Activated CD8-positive, alpha-beta memory T cell treated with anti-CD3 and anti-CD28 coated beads for 1 hour (primary cell): ENCODE measurements at places on chromosomes 2 and 18.

GRCh38 chr2:71256421-71256820, 29.5 kb upstream of the PAIP2B start:
- no peak for DNase-seq

DNA sequence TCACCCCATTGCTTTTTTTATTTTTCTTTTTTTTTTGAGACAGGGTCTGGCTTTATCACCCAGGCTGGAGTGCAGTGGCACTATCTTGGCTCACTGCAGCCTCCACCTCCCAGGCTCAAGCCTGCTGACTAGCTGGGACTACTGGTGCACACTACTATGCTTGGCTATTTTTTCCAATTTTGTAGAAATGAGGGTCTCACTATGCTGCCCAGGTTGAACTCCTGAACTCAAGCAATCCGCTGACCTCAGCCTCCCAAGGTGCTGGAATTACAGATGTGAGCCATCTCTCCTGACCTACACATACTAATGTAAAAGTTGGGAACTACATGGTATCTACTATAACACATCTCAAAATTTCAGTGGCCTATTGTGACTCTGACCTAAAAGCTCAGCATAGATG, 101.2 kb downstream of the FMNL2 start:
- no peak for DNase-seq

DNA sequence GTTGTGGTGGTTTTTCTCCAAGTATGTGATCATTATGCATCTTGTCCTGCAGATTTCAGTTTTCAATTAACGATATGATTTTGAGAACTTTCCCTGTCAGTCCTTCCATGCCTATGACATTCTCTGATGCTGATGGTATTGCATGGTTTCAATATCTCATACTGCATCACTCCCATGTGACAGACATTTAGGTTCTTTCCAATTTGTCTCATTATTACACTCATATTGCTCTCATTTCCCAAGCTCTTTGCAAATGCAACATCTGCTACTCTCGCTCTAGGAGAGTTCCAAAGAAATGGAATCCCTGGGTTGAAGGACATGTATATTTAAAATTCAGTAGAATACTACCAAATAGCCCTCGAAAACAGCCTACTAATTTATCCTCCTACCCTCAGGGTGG, 125.5 kb downstream of the MARCHF4 start:
- no peak for DNase-seq

DNA sequence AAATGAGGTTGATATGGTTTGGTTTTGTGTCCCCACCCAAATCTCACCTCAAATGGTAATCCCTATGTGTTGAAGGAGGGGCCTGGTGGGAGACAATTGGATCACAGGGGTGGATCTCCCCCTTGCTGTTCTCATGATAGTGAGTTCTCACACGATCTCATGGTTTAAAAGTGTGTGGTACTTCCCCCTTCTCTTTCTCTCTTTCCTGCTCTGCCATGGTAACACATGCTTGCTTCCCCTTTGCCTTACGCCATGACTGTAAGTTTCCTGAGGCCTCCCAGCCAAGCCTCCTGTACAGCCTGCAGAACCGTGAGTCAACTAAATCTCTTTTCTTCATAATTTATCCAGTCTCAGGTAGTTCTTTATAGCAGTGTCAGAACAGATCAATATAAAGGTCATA, 24.7 kb upstream of the FAM124B start:
- DNase-seq: no peak

DNA sequence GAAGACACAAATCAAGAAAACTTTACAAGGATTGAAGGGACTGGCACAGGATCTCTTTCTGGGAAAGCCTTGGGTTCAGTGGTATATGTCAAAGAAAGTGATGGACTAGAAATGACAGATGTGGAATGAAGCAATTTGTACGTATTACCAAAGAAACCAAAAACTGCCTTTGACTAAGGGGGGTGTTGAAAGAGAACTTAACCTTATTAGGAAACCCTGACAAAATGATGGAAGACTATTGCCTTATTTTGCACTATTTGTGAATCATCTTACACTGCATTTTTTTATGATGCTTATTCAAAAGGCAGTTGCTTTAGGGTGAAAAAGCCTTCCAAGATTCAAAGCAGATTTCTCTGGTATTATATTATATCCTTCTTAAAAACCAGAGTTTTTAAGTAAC, 4.0 kb downstream of the TSGA10 start:
- DNase-seq: no peak

DNA sequence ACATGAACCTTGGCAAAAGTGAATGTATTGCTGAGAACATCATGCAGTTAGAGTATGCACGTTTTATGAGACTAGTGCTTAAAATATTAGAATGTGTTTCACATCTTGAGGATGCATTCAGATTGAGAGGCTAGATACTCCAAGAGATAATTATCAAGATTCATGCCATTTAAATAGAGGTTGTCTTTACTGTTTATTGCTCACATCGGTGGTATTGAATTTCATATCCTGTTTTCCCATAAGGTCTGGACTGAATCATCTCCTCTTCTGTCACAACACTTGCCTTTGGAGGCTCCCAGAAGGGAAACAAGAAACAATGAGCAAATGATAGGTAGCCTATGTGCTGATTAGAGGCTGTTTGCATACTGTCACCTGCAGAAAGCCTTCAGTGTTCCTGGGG, 83.8 kb downstream of the CLHC1 start:
- DNase-seq: no peak

DNA sequence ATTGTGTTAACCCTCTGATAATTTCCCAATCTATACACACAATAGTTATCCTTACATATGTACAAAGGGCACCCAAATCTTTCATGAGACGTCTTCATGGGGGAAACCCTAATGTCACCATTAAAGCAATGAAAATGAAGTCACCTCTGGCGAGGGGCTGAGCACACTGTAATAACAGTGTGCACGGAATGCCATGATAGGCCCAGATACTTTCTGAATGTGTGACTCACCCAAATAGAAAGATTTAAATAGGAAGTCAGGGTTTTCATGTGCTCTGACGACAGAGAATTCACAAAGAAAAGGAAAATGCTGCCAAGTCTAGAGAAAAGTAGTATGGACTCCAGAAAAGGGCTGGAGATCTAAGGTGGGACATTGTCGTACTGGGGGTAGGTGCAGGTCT, 128.3 kb downstream of the SATB2 start:
- no peak for DNase-seq

DNA sequence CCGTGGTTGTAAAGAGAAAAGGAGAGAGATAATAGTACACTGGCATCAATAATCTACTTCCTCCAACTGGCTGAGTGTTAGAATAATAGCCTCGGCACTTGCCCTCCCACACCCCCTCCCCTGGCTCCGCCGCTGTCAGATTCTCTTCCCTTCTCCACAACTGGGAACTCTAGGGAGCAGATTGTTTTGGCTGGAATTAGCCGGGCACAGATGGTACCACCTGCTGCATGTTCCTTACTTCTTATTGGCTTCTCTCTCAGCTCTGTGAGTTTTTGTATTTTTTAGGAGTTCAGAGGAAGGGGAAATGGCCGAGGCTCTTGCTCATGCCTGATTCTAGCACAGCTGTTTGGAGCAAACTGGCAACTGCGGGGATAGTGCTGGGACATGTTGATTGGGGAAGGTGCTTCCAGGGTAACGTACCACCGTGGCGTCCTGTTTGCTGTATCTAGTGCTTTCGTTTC, 140.0 kb downstream of the ZEB2 start:
- DNase-seq: no peak

DNA sequence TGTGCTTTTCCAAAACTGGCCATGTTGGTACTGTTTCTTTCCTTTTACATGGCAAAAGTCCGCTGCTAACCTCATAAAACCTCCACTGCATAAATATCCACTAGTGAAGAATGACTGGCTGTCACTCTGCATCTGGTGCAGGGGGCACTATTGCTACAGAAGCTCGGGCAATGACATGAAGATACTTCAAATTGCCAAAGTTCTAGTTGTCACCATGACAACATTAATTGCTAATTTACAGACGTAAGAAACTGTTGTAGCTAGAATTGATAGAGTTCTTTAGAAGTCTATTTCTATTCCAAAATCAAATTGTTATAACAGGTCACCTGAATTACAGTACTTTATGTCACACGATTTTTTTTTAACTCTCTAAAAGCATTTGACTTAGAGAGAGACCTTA, 845 bp downstream of the CFAP210 start:
- no peak for DNase-seq

DNA sequence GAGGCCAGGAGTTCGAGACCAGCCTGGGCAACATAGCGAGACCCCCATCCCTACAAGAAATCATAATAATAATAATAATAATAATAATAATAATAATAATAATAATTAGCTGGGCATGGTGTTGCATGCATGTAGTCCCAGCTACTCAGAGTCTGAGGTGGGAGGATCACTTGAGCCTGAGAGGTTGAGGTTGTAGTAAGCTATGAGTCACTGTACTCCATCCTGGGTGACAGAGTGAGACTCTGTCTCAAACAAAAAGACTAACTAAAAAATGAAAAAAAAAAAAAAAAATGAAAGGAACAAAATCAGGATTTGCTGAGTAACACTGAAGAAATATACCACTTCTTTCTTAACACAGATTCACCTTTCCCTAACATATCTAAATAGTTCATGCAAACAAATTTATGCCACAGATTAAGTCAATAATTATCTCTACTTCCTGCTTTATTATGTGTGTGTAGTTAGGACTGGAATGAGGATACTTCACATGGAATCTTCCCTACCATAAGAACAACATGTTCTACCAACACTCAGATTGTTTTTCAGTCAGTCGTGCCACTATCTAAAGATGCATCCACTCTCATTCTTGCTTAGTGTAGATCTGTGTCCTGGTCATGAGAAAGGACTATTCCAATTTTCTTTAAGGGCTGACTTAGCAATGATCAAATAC, 928.7 kb downstream of the SLC4A3 start:
- DNase-seq: no peak

- no peak for DNase-seq
Measured at GRCh38 chr2:175844169-175844568, 157.9 kb downstream of the LNPK start.

DNA sequence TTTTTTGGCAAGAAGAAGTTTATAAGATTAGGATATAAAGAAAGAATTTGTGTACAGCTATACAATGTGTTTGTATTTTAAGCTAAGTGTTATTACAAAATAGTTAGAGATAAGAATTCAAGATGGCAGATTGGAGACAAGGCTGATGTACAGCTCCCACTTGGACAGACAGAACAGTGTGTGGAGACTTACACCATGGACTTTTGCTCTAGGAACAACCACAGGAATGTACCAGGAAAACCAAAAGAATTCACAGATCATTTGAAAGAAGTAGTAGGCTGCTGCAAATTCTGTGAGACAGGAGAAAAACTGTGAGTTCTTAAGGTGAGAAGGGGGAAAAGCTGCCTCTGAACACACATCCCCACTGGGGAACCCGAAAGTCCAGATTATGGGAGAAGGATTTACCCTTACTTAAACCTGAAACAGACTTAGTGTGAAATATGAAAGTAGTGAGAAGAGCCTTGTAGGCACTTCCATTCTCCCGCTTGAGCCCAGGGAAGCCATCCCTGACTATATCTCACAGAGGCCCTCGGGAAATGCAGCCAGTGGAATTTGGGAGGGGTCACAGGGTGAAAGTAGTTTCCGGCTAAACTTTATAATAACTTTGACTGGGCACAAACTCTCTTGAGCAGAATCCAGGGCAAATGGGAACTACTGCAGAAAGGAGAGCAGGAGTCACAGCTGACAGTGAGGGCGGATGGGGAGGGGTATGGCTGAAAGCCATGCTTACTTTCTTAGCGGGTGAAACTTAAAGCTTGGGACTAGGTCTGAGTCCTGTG, 11.6 kb upstream of the RPRD1A start:
- no peak for DNase-seq

- DNase-seq: no peak
Measured at GRCh38 chr2:233837694-233838229, 16.6 kb downstream of the HJURP start.

DNA sequence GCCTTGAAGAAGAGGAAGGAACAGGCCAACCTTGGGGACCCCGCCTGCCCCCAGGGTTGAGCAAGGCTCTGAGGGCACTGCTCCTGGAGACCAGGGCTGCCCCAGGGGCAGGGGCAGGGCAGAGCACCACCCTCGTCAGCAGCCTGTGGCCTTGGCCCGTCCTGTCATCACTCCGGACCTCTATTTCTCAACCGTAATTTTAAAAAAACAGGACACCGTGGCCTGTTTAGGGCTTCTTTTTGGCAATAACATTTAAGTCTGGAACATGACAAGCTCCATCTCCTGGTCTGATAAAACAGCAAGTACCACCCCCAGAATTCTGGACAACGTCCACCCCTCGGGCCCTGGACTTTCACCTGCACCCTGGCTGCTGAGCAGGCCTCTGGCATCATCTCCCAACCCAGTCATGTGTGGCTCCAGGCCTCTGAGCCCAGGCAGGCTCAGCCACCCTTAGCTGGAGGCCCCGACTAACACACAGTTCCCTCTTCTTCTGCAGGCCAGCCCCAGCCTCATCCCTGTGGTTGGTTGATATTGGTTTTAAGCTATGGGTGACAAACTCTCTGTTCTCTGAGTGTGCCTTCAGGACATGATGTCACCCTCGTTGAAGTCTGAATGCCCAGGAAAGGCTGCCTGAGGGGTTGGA, 22.6 kb upstream of the ID2 start:
- DNase-seq: no peak

DNA sequence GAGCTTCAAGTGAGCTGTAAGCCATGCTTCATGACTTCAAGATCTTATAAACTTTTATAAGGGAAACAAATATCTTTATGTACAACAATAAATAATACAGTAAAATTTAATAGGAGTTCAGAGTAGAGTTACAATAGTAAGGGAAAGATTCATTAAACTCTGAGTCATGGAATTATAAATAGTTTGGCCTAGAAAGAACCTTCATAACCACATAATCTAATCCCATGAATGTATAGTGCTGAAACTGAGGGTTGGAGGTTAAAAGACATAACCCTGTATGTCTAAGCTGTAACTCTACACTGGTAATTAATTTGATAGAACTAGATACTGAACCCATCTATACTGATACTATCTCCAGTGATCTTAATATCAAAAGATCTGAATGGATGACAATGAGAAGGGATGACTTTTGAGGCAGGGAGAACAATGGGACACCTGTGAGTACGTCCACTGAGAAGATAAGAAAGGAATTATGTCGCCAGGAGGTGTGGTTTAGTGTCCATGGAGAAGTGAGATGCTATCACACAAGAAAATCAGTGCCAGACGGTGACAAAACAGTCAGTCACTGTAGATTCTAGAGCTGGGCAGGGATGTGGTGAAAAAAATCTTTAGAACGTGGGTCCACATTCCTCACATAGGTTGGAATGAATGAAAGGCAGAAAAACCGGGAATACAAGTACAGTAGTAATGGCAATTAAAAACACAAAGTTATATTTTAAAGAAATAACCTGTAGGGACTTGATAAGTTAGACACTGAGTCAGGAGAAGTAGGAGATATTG, 1.1 kb downstream of the IL1F10 start:
- DNase-seq: no peak

DNA sequence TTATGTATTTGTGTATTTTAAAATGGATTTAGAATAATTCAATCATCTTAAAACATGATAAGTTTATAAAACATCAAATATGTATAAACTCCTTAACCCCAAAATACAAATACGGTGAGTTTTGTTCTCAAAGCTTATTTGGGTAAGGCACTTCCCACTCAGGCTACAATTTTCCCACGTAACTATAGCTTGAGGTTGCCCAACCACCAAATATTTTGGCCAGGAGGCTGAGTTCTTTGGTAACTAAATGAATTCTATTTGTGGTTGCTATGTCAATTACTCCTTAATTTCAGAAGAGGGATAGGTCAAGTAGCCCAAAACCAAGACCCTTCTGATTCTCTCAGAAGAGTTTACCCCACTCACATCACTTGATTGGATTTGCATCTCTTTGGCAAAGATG, 70.4 kb downstream of the MYL12B start:
- DNase-seq: no peak
